Activated T-helper 1 cell treated with Interleukin-2 at 50 U/mL for 16 hours (primary cell): ENCODE measurements at places on chromosomes 7 and 10.

DNA sequence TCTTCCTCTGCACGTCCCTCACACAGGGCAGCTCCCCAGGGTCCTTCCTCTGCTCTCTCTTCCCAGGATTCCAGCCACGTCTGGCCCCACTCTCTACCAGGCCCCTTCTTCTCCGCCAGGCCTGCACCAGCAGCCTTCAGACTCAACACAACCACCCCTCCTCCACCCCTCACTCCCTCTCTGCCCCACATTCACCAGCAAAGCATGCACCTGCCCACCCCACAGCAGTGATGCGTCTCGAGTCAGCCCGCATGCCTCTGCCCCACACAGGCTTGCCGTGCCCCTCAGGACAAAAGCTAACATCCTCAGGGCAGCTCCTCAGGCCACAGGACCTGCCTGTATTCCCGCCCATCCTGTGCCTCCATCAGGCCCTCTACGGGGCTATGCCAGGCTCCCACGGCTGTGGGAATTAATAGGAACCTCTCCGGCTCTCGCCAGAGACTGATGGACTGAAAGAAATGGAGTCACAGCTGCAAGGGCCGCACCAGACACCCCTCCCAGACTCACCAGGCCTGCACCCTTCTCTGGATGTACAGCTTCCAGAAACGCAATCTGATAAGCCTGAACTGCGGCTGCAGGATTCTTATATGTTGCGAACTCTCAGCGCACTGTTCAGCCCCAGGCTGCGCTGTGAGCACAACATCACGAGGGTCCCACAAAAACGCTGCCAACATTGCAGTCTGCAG is 100.1 kb downstream of the CYTH3 start:
- no peak for DNase-seq

- no peak for DNase-seq
Observed at GRCh38 chr7:26646336-26647048, 217.9 kb downstream of the SKAP2 start.

- no peak for DNase-seq
Observed at GRCh38 chr7:29480451-29480850, 83.2 kb upstream of the PRR15 start.

DNA sequence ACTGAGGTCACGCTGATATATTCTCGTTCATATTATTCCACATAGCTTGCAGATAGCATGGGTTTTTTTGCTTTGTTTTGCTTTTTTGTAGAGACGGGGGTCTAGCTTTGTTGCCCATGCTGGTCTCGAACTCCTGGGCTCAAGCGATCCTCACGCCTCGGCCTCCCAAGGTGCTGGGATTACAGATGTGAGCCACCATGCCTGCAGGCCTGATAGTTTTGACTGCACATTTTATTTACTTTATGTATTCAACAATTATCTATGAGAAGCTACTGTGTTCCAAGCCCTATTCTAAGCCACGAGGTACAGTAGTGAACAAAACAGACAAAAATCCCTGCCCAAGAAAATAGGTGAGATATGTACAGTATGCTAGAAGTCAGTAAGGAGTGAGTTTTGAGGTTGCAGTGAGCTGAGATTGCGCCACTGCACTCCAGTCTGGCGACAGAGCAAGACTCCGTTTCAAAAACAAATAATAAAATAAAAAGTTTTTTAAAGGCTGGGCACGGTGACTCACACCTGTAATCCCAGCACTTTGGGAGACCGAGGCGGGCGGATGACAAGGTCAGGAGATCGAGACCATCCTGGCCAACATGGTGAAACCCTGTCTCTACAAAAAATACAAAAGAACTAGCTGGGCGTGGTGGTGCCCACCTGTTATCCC is 1.3 kb upstream of the YWHAG start:
- DNase-seq = no peak

- DNase-seq = no peak
Observed at GRCh38 chr10:132438091-132439024, 41.4 kb downstream of the PWWP2B start.

- DNase-seq = no peak
Observed at GRCh38 chr10:21076381-21076780, 179.3 kb upstream of the NEBL start.

GRCh38 chr7:117165656-117166055 is 157.2 kb downstream of the WNT2 start:
- DNase-seq = no peak

DNA sequence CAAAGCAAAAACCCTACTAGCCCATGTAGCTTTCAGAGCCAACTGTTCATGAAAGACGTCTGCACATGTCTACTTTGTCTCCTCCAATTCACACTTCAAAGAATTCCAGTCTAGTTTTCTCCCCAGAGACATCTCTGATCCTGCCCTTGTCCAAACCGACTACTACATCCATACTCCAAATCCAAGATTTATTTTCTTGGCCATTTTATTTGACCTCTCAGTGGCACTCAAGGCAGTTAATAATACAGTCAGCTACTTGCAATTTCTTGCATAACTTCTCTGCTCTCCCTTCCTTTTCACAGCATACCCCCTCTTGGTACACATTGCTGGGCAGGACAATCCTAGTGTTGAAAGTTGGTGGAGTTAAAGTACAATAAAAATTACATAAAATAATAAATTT is 170.9 kb upstream of the INHBA start:
- no peak for DNase-seq

- DNase-seq = no peak
Observed at GRCh38 chr7:46859963-46860475, 721.9 kb downstream of the TNS3 start.

- no peak for DNase-seq
Observed at GRCh38 chr10:122316224-122316884, 45.3 kb downstream of the BTBD16 start.

DNA sequence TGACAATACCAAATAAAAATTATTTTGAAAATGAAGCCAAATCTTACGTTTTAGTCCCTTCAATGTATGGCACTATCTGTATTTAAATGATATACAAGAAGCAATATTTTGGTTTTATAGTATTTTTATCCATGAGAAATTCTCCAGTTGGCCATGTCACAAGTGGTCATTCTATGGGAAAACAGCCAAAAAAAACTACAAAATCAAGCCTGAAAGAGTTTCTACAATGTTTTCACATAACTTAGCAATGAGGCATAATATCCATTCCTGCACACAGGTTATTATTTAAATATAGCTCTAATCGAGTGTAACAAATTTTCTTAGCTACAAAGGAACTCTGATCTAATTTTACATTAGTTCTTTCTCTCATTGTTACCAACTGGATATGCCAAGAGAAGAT is 5.4 kb downstream of the RAB11FIP2 start:
- no peak for DNase-seq

DNA sequence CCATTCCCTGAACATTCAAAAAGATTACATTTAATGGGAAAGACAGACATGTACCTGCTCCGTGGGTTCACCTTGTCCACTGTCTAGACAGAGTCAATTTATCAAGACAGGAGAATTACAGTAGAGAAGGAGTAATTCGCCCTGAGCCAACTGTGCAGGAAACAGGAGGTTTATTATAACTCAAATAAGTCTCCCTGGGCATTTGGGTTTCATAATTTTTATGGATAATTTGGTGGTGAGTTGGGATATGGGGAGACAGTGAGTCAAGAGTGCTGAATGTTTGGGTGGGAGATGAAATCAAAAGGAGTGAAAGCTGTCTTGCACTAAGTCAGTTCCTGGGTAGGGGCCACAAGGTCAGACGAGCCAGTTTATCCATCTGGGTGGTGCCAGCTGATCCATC is 165.9 kb upstream of the NAMPT start:
- DNase-seq = no peak

DNA sequence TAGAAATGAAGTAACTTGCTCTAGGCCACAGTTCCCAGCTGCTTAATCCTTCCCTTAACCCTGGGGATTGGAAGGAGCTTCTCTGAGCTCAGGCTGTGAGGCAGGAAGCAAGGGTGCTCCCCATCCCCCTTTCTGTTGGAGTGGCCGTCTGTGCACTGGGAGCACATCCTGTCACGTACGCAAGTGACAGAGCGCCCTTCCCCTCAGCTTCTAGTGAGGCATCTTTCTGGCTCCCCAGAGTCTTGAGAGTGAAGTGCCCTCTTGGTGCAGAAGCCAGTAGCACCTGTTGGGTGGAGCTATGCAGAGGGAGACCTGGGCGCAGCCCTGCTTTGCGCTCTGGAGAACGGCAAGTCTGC is 47.8 kb downstream of the SHH start:
- DNase-seq = peak; percentile 14

- no peak for DNase-seq
Observed at GRCh38 chr7:44320141-44320540, 5.3 kb downstream of the CAMK2B start.

DNA sequence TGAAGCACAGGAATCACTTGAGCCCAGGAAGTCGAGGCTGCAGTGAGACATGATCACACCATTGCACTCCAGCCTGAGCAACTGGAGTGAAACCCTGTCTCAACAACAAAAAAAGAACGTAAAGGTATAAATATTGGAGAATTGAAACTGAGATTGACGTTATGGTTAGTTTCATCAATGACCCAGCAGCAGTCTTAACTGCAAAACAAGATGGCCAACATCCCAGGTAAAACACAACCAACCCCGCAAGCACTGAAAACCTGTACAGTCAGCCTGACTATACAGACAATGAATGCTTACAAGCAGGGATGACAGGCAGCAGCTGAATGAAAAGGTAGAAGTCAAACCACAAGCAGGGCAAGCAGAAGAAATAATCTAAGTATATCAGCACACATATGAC is 34.7 kb downstream of the WAPL start:
- no peak for DNase-seq

GRCh38 chr7:57205000-57205399 is 72.8 kb upstream of the ZNF479 start:
- no peak for DNase-seq

DNA sequence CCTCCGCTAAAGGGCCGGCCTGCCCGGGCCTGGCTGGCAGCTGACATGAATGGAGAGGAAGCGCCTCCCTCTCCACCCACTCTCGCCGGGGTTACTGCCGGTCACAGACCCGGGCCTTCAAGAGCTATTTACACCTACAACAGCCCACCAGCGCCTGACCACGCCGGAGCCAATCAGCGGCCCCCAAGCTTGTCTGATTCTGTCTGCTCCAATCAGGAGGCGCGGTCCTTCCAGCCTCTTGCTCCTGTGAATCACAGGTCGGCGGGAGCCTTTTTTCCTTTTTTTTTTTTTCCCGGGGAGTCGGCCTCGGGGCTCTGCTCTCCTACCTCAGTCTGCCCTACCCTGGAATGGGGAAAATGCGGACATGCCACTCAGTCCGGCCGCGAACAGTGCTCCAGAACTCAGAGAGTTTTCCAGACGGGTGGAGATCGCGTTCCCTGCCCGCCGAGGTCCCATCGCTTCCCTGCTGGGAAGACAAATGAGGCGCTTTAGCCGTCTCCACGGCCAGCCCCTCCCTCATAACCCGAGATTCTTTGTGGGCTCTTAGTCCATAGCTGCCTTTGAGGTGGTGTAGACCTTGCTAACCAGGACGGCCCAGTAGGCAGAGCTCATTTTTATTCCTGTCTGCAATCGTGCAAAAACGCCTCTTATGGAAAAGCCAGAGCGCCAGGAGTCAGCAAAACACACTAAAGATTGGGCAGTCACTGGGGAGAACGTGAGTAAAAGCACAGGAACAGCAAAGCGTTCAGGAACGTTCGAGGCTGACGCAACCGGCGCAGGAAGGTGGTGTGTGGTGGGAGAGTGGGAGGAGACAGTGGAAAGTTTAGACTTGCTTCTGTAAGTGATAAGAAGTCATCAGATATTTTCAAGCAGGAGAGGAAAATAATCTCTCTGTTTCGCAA is 26.5 kb downstream of the SCD start:
- peak; percentile 63 for DNase-seq

GRCh38 chr10:118276204-118276603 is 65.9 kb downstream of the FAM204A start:
- no peak for DNase-seq

DNA sequence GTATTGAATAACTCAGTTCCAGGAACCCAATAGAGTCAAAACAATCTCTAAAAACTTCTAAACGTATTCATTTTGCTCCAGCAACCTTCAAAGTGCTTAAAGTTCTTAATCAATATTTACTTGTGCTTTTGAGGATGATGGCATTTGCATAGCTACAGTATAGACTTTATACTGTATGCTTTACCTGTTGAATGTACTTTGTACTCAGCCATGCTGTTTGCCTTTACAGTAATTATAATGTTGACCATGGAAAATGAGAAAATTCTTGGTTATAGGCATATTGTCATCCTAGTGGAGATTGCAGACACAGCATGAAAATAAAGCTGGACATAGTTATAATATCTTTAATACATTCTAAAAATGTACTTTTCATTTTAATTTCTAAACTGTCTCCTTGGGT is 762.7 kb upstream of the PHF14 start:
- DNase-seq = no peak

GRCh38 chr10:95755511-95756004 is 405 bp upstream of the ENTPD1 start:
- no peak for DNase-seq

GRCh38 chr10:6047847-6048246 is 14.3 kb downstream of the IL2RA start:
- no peak for DNase-seq

GRCh38 chr7:107315716-107316220 is 147.0 kb downstream of the HBP1 start:
- no peak for DNase-seq

DNA sequence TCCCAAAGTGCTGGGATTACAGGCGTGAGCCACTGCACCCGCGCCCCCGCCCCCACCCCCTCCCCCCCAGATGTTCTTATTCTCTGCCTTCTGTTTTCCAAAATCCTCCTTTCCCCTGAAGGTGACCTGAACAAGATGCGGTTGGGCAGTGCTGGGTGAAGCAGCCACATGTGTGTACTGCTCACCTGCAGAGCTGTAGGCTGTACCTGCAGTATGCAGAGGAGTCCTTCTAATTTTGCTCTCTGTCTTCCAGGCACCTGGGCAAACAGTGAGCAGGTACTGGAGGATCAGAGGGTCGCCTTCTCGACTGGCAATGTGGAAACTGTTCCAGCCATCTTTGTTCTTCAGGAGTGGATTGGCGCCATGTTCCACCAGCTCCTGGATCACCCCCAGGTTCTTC is 2.1 kb downstream of the ANKRD16 start:
- DNase-seq = no peak

DNA sequence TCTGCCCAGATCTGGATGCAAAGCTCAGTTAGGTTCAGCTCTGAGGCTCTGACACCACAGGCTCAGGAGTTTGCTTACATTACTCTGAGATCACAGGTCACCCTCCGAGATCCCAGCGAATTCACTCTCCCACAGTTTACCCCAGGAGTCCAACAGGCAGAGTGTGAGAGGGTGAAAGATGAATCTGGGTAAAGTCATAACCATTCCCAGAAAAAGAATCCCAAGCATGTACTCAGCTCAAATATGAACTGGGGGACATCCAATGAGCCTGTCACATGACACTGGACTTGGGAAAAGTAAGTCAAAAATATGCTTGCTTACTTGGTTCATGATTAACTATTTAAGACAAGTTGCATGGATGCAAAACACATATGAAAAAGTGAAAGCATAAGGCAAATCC is 110.3 kb upstream of the ARID5B start:
- DNase-seq = no peak

- DNase-seq = no peak
Observed at GRCh38 chr10:5343561-5343960, 21.2 kb upstream of the UCN3 start.
